ENCODE measurements at places on chromosomes 12 and 14. TPM values are rescaled to one million over a fixed set of nuclear protein-coding genes. Genes with fewer than 3 reads are reported as not detected.

Gene SLC2A14
- not detected for total RNA-seq

Gene RNF41
- total RNA-seq: 77.4 TPM

Gene OTOGL
- 0.14 TPM for total RNA-seq

Gene BCL11B
- total RNA-seq: 2.3 TPM

Gene ESR2
- total RNA-seq: 0.14 TPM

- DNase-seq: no peak
These were observed 14.0 kb upstream of the PEX5 start for GRCh38 chr12:7175493-7175892.

GRCh38 chr14:93959239-93960107, 16.9 kb downstream of the ASB2 start:
- DNase-seq: peak; percentile 92

DNA sequence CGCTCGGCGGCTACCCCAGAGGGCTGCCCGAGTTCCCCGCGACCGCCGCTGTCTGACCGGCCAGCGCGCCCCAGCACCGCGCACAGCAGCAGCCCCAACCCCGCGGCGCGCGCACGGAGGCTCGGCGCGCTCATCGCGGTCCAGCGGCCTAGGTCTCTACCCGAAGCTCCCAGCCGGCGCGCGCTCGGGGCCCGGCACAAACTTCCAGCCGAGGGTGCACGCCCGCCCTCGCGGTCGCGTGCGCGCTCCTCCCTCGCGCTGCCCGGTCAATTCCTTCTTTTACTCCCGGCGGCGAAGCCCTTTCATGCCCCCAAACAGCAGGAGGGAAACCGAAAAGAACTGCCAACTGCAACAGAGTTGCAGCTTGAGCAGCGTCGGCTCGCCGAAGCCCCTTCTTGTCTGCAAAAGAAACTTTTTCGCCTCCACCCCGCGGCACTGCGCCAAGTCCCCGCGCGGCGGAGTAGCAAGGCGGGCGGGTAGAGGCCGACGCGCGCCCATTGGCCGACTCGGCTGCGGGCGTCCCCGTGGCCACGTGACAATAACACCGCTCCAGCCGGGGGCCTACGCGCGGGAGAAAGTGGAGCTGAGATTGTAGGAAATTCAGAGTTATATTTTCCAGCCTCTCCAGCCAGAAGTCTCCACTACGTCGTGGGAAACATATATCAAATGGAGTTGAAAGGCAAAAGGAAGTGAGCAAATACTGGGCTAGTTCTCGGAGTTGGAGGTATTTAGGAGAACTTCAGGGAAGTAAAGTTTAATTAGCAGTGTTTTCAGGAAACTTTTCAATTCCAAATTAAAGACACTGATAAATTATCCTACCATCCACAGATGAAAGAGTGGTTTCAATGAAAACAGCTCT, at the start of gene LRIG3:
Gene LRIG3, minus strand, starts transcription at position 403 of the 859 bp plus-strand sequence. Its CDS starts 269 bp downstream, at position 134.
- peak; percentile 55 for DNase-seq

GRCh38 chr12:52534482-52534881, 14.3 kb upstream of the KRT5 start:
- no peak for DNase-seq

GRCh38 chr14:90519262-90519920, 122.6 kb downstream of the CALM1 start:
- no peak for DNase-seq

DNA sequence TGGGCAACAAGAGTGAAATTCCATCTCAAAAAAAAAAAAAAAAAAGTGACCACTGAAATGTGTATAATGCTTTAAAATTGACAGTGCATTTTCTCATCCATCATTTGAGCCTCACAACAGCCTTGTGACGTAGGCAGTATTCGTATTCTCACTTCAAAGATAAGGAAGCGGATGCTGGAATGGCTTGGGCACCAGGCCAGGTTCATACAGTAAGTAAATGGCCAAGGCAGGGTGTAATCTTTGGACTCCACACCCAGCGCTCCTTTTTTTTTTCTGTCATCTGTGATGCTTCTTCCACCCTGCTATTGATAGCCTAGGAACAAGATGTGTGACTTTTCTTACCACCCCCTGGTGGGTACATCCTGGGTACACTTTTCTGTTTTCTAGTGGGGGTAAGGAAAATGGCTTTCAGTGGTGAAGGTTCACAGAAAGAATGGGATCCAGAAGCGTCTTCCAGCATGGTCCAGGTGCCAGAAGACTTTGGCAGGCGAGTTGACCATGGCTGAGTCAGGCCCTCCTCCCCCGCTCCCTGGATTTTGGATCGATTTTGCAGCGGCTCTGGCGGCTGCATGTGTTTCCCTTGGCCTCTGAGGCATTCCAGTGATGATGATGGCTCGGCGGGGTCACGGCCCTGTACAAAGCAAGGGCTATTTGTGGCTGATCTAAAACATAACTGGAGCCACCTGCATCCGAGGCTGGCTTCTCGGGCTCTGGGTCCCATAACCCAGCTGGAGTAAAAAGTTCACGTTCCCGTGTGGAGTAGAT, 110.6 kb downstream of the CACNA1C start:
- DNase-seq: no peak
